ENCODE measurements at places on chromosomes 1 and 21.

GRCh38 chr1:6581561-6582305, 1.9 kb downstream of the ZBTB48 start:
- no peak for DNase-seq

GRCh38 chr1:211938561-211938997, 96.8 kb downstream of the INTS7 start:
- no peak for DNase-seq

DNA sequence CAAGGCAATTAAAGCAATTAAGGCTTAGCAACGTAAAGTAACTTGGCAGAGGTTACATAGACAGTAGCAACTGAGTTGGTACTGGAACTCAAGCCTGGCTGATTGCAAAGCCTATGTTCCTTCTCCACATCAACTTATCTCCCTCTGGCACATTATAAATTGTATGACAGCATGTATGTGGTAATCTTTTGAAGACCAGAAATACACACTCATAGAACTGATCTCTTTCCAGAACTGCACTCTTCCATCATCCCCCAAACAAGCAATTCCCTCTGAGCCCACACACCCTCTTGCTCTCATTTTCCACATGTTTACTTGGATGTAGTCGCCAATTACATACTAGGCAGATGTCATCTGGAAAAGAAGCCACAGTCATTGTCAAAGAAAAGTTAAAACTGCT, 502.2 kb downstream of the PLPP3 start:
- DNase-seq: no peak

DNA sequence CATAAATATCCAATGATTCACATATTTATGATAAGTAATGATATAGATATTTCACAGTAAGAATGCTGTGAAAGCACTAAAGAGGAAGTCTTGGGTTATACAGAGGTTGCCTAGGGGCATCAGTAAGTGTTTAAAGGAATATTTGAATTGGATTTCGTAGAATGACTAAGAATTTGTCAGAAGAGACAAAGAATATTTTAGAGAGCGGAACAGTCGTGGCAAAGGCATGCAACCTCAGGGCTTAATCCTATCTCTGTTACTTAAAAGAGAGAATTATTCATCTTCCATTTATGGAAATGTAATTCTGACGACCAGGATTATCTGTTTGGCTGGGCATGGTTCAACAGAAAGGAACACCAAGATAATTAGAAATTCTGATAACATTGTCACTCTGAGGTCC, 171.9 kb upstream of the NR5A2 start:
- DNase-seq: no peak

- no peak for DNase-seq
Observed at GRCh38 chr1:156812293-156812990, 4.2 kb downstream of the SH2D2A start.

- no peak for DNase-seq
Observed at GRCh38 chr1:50262436-50262835, 153.7 kb downstream of the ELAVL4 start.

GRCh38 chr1:200384818-200385390, 24.9 kb downstream of the ZNF281 start:
- DNase-seq: no peak

DNA sequence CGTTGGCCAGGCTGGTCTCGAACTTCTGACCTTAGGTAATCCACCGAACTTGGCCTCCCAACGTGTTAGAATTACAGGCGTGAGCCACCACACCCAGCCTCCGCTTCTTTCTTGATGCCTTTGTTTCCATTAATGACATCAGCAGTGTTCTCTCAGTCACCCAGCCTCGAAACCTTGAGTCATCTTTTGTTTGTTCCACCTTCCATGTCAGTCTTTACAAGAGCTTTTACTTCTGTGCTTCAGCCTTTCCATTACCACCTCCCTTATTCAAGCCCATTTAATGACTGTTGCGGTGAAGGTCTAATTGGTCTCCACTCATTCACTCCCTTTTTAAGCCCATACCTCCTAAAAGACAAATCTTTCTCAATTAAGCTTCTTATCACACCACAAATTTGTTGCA, 146.6 kb upstream of the ADGRL2 start:
- DNase-seq: no peak

DNA sequence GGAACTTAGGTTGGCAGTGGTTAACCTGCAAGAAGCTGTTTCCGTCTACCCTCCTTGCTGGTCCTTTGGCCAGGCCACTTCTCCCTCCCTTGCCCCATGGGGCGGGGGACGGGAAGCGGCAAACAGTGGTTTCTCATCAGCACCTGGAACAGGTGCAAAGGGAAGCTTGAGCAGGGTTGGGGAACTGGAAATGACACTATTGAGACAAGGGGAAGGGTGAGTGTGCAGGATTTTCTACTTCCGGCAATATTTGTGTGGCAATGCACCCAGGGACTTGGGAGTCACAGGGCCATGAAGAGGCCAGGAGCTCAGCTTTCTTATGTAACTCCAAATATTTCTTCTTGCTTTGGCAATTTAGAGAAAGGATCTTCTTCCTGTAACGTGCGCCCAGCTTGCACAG, 29.0 kb upstream of the SARS1 start:
- DNase-seq: no peak

- DNase-seq: no peak
Observed at GRCh38 chr21:37575580-37575979, 209.0 kb downstream of the DYRK1A start.

GRCh38 chr1:29332204-29332603, 95.9 kb downstream of the PTPRU start:
- DNase-seq: no peak

- DNase-seq: no peak
Observed at GRCh38 chr1:201011616-201012015, 11.9 kb downstream of the KIF21B start.

DNA sequence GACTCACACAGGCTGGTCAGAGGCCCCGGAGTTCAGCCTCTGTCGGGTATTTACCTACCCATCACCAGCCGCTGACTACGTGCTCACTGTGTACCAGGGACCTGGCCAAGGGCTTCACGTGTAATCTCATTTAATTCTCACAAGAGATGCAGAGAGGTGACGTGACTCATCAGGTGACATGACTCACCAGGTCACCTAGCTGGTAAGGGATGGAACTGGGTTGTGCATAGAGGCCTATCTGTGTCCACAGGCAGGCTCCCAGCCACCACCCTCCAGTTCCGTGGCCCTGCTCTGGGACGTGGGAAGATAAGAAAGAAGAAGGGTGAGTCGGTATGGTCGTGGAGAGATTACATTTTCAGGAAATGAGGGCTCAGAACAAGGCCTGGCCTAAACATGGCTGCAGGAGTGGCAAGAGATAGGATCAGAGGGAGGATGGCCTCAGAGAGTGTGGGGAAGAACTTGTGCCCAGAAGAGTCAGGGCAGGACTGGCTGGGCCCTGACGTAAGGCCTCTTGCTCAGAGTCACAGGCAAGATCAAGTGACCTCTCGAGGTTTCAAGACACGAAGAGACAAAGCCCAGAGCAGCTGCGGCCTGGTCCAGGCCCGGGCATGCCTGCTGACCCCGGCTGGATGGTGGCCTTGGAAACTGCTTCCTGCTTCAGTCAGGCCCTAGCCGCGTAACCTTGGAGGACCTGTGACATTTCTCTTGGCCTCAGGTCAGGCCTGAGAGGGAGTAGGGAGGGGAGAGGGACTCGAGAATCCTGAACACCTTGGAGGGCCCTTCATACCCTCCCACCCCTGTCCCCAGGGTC, 52.7 kb upstream of the WASF2 start:
- DNase-seq: no peak
